ENCODE measurements at places on chromosomes 7 and 10.

GRCh38 chr10:93397020-93397419, 85.1 kb downstream of the MYOF start:
- no peak for DNase-seq

- no peak for DNase-seq
Observed at GRCh38 chr10:43892062-43892770, 243.5 kb upstream of the ZNF32 start.

DNA sequence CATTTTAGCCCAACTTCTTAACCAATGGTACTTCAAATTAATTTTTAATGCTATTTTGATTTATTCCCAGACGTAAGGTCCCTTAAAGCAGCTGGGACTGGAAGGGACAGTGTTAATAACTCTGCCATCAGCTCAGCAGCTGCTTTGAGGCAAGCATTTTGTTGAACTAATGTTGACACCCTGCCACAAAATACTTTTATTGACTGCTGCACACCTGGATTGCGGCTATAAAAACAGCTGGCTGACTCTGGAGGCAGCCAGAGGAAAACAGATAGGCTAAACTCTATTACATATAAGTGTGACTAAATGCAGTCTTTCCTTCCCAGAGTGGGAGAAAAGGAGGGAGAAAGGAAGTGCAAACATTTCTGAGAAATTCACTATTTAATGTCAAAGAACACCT, 77.6 kb downstream of the ETV1 start:
- no peak for DNase-seq

DNA sequence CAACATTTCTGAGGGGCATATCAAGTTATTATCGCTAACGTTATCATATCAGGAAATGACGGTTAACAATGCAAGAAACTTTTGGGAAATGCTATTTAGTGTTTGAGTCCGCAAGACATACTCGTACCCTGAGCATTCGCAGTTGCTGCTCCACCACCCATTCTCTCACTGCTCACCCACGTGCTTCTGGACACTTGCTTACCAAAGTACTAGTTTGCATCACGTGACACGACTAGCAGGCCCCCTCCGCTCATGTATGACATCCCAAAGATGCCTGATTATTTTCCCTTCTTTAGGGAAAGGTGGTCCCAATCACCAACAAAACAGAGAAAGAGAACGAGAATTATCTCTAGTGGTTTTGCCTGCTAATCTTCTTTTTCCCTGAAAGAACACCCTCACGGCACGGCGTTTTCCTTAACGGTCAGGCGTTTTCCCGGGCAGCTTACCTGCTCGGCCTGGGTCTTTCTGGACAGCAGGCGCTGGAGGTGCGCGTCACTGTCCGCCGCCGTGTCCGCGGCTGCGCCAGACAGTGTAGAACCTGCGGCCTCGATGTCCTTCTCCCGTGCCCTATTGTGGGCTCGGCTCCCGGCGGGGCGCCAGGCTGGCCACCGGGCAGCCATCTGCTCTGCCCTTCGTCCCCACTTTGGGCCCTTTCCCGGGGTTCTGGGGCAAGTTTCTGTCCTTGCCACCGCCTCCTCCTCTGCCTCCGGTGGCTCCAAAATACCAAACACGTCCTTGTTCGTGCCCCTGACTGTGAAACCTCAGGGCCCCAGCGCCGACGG, at the start of gene SUPV3L1:
SUPV3L1 (plus strand) TSS at position 492 of the 782 bp plus-strand sequence; CDS start at position 550, 58 bp downstream.
- DNase-seq = peak; percentile 87

GRCh38 chr7:136588216-136588615, 280.2 kb upstream of the CHRM2 start:
- DNase-seq = no peak

DNA sequence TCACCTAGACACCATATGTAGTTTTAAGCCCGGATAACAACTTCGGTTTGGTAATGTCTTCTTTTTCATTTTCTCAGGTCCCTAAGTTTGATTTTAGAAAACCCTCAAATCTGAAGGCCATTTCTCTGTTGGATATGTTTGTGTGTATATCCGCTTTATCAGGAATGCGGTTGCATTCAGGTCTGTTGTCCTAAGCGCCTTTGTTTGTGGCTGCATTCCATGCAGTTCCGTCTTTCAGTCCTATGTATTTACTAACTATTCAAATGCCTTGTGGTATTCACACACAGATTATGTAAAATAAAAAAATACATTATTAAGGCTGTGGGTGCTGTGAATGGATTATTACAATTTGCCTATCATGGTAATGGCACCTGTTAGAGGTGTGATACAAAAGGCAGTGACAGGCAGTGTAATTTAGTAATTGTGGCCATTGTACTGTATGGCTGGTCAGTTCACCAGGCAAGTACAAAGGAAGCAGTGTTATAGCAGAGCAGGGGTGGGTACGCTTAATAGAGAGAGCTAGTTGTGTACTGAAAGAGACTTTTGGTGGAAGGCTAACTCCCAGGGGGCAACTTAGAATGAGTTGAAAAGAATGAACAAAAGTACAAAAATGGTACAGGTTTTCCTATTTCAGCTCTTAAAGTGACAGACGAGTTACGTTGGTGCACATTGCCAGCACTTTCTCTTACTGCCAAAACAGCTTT, 136.4 kb downstream of the VTI1A start:
- no peak for DNase-seq

DNA sequence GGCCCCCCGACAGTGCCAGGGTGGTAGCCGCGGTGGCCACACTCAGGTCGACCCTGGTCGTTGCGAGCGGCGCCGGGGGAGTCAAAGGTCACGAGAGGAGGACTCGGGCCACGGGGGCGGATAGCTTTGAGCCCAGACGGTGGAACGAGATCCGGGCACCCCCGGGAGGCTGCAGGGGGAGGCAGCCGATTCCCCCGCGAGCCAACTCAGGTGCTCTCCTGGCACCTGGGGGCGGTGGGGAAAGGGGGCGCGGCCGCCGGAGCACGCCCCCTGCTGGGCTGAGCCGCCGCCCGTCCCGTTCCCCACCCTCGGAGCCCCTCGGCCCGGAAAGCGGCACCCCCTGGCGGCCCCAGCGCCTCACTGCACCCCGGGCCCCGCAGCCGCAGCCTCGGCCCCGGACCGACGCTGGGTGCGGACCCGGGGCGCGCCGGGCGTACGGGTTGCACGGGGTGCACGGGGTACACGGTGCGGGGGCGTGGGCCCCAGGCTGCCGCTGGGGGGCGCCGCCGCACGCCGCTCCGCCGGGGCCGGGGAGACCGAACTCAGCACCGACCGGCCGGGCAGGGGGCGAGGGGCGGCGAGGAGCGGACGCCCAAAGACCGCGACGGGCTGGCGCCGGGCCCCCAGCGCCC, 521 bp upstream of the NYAP1 start:
- no peak for DNase-seq

GRCh38 chr10:96829029-96829773, 2.9 kb upstream of the LCOR start:
- DNase-seq = no peak

DNA sequence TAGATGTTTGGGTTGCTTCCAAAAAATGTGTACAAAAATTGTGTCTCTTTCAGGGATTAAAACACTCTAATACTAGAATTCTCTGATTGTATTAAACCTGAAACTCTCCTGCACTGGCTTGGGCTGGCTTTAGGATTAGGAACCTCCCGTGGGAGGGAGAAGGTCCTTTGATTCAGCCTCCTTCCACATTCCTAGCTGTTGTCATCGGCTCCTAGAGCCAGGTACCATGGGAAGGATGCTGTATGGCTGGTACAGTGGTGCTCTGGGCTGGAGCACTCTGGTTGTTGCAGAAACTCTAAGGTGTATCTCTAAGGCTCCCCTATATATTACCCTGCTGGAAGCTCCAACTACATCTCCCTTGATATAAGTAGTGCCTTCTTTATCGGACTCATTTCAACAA, 245.2 kb upstream of the FOXK1 start:
- no peak for DNase-seq

DNA sequence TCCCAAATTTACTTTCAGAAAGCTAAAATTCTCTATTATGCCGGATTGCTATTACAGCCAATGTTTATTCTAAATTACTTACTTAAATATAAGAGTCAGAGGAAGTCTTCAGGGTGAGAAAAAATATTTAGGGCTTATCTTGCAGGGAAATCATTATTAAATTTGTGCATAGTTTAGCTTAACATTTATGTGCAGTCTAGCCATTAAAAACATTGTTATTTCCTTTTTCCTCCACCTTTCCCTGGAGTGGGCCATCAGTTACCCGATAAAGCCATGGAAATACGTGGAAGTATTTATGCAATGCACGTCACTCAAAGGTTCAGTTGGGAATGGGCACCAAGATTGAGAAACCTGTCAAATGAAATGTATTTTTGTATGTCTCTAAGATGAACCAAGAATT, 9.5 kb upstream of the TAS2R60 start:
- DNase-seq = no peak

- no peak for DNase-seq
Observed at GRCh38 chr7:92850516-92850915, 14.1 kb upstream of the CDK6 start.

DNA sequence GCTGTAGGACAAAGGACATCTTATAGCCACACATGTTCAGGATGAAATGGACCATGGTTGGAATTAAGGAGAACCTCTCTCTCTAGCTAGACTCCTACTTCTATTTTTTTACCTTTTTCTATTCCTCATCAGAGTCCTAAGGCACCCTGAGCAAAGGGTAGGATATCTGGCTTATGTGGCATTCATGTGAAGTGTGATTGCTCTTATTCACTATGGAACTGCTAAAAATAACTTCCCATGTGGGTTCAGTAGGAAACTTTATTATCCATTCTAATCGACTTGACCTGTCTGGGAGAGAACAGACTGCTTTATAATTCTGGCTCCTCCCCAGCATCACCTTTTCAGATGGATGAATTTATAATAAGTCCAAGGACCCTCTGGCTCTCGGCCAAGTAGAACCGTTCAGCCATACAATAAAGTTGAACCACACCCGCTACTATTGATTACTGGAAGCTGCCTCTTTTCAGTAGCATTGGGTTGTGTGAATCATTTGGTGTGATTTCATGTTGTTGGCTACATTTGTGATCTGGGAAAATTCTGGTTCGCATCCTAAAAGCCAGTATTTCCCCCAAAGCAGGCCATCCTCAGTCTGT, 117.5 kb downstream of the NRF1 start:
- DNase-seq = no peak

GRCh38 chr7:2969398-2970306, 74.0 kb downstream of the CARD11 start:
- DNase-seq = no peak

- no peak for DNase-seq
Observed at GRCh38 chr10:24385776-24386175, 176.8 kb downstream of the KIAA1217 start.

DNA sequence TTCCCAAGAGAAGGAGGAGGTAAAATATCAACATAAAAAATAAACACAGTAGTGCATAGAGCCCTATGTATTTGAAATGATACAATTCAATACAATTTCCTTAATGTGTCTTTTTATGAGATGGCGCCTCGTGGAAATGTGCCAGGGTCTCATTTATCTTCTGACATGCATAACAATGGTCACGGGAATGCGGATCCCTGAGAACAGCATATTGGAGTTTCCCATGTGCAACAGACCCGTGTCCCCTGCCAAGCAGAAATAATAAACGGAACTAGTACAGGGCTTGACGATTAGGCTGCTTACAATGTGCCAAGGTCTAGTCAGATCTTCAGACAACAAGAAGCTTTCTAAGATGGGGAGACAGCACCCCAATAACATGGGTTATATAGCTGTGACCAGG, 217.9 kb downstream of the ARHGAP21 start:
- no peak for DNase-seq

DNA sequence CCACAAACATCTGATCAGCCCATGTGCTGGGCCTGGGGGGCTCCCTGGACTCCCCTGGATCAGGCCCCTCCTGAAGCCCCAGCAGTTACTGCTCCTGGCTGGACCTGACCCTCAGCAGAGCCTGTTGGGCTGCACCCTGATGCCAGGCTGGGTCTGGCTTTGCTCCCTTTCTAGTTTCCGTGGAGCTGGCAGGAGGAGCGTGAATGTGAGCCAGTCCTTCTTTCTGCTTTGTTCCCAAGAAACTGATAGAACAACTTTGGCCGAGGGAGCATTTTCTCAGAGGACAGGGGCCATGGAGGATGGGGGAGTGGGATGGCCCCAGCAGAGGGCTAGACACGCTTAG, 128.2 kb downstream of the NEURL1 start:
- DNase-seq = no peak

DNA sequence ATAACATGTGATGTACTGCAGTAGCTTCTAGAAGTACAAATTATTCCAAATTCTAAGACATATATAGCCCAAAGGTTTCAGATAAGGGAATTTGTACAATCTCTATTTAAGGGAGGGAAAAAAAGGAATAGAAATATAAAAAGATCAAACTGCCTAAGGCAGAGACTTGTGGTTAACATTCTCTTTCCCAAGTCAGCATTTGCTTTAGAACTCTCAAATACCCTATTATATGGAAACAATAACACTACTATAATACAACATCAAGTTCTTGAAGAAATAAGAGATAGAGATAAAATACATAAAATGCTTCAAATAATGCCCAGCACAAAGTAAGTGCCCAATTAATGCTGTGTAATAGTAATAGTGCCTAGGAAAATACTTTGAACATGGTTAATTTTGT, 123.1 kb downstream of the CRPPA start:
- no peak for DNase-seq

- no peak for DNase-seq
Observed at GRCh38 chr7:39429421-39429820, 136.8 kb upstream of the YAE1 start.

GRCh38 chr10:42640610-42641229, 2.4 kb upstream of the ZNF33B start:
- no peak for DNase-seq

DNA sequence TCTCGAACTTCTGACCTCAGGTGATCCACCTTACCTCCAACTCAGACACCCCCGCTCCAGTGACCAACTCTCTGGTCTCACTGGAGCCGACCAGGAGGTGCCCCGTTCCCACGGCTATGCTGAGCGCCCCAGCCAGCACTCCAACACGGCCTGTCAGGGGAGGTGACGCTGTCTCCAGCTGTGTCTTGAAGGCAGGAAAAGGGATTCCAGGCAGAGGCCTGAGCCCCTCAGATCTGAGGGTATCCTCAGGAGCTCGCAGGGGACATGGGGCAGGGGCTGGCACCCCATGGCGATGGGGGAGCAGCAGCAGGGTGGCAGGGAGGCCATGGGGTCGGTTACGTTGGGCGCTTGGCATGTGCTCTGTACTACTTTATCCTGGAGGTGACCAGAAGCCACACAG, 94.3 kb upstream of the RHEB start:
- no peak for DNase-seq

DNA sequence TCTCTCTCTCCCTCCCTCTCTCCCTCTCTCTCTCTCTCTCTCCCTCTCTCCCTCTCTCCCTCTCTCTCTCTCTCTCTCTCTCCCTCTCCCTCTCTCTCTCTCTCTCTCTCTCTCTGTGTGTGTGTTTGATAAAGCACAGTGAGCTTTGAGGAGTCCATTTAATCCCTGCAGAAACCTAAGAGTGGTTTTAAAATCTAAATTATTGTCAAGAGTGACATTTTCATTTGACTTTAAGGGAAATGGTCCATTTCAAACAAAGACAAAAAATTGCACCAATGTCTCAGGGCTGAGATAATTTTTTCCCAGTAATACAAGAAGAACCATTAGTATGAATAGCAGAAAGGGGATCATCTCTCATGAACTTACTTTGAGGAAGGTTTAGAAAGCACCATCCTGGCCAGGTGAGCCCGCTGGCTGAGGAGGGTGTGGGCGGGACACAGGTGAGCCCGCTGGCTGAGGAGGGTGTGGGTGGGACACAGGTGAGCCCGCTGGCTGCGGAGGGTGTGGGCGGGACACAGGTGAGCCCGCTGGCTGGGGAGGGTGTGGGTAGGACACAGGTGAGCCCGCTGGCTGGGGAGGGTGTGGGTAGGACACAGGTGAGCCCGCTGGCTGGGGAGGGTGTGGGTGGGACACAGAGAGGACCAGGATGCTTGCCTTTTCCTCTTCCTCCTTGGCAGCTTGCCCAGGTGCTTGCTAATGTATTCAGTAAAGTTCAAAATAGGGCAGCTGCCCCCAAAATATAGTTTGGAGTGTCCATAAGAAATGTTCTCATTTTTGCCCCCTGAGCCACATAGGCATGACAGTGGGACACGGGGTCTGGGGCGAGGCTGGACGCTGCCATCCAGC, 125.0 kb downstream of the DNAJB6 start:
- DNase-seq = no peak

Data from NCI-H1417 treated with DMSO at 0.1 percent for 48 hours (cell line).